Fibroblast of skin of scalp (primary cell): ENCODE measurements at places on chromosomes 1 and 21.

DNA sequence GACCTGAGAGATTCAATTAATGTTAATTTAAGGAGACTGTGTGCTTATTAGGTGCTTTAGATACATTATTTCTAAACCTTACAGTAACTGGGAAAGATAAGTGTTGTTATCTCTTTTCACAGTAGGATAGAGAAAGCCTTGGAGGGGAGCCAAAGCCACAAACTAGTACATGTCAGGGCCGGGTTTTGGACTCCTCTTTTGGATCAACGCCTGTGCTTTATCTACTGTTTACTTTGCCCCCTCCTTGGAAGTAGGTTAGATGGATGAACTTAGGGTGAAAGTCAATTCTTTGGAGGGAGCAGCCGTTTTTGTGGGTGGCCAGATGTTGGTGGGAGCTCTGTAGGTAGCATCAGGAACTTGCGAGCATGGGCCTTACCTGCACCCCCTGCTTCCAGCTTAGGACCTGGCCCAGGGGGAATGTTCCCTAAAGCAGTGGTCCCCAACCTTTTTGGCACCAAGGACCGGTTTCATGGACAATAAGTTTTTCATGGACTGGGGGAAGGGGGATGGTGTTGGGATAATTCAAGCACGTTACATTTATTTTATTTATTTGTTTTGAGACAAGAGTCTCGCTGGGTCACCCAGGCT lies 1.7 kb downstream of the HHAT start:
- DNase-seq: peak; percentile 31

GRCh38 chr1:206116191-206116872 lies 856 bp downstream of the AVPR1B start:
- no peak for DNase-seq

DNA sequence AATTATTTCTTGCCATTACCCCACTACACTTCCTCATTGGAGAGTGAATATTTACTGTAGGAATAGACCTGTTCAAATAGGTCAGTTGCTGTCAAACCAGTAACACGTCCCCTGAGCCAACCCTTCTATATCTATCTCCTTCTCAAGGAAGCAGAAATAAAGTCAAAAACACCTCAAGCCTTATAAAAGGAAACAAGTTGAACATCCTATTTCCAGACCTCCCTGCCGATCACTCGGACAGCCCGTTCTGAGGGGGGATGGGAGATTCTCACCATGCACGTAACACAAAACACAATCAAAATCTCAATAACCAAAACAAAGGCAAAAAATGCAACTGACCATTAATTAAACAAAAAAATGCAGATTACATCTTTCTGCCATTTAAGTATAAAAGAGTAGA lies 121.5 kb upstream of the KRTAP19-8 start:
- DNase-seq: no peak

DNA sequence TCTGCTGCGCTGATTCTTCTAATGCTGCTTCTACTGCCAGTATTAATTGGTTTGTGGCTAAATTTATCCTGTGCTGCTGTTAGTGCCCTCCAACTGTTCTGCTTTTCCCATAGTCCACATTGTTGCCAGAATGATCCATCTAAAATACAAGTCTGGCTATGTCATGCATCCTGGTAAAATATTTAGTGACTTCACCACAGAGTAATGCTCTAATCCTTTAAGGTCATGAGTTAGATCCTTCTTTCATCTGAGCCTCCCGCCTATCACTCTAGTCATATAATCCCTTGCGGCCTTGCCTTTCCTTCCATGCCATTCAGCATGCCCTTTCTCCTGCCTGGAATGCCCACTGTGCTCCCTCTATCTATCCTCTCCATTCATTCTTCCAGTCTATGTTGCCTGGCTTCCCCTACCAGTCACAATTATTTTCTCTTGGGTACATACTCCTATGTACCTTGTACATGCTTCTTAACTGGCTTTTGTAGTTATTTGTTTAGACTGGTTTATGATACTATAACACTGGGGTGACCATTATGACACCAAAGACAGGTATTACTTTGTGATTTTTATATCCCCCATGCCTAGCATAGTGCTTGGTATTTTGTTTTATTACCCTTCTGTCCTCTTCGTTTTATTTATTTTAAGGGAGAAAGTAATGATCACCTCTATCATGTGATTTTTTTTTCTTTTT lies 144.0 kb downstream of the MAGI3 start:
- peak; percentile 95 for DNase-seq

DNA sequence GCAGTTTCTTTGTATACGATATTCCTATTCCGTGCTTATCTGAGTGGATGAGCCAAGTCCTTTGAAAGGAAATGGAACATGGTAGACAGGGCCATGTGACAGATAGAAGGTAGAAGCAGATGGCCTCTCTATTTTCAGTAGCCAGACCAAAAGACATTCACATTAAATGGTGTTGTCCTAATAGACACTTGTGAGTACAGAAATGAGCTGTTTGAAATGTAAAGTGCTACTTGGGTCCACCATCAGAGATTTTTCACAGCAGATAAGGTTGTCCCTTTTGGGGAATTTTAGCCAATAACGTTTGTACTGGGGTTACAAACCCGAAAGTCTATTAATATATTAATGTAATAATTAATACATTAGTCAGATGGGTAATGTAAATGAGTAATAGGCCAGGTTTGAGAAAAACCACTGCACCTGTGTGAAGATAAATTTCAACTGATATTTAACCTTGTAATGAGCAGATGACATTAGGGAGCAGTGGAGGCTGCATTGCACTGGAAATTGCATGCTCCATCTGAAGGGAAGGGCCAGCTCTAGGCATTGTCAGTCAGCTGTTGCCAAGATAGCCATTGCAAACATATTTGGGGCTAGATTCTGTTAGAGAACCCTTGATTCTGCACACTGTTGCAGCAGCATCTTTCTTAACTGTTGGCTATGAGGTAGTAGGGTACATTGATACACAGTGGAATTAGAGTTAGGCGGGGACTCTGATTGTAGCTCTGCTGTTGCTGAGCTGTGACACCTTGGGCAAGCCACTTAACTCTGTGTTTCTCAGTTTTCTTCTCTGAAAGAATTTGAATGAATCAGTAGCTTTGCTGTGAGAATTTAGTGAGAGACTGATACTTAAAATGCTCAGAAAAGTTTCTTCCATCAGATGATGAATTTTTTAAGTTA lies 43.8 kb downstream of the FGGY start:
- DNase-seq: no peak

DNA sequence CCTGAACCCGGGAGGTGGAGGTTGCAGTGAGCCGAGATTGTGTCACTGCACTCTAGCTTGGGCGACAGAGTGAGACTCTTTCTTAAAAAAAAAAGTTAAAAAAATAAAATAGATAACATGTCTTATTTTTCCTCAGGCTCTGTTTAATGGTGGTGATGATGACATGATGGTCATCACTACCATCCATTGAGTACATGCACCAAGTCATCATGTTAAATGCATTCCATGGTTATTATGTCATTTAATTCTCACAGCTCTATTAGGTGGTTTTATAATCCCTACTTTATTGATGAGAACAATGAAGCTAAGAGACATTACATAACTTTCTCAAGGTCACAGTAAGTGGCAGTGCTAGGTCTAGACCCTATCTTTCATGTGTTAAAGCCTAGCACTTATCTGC lies 34.4 kb upstream of the MAB21L3 start:
- DNase-seq: peak; percentile 34

DNA sequence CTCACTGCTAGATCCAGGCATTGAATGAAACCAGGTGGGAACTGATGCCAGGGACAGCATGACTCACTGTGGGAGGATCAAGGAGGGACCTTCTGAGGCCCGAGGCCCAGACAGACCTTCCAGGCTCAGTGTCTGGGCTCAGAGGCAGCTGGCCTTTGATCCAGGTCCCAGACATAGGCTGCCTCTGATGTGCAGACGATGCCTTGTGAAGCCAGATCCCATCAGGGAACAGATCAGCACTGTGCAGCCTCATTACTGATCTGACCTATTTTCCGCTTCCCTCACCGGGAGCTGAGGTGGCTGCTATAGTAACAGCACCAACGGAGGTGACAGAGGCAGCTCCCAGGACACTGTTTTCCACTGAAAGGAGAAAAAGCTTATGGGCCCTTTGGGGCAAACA lies 399.5 kb downstream of the MATN1 start:
- no peak for DNase-seq

DNA sequence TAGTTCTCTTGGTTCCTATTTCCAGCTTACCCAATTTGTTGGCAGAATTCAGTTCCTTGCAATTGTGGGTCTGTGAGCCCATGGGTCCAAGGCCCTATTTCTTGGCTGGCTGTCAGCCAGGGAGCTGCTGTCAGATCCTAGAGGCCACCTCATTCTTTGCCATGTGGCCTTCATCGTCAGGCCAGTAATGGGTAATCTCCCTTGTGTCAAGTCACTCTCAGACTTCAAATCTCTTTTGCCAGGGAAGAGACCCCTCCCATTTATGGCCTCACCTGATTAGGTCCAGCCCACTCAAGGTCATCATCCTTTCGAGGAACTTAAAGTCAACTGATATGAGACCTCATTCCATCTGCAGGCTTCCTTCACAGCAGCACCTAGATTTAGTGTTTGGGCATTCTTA lies 17.9 kb downstream of the OBSCN start:
- DNase-seq: no peak

GRCh38 chr1:209241487-209241886 lies 342.0 kb upstream of the CAMK1G start:
- DNase-seq: peak; percentile 28

DNA sequence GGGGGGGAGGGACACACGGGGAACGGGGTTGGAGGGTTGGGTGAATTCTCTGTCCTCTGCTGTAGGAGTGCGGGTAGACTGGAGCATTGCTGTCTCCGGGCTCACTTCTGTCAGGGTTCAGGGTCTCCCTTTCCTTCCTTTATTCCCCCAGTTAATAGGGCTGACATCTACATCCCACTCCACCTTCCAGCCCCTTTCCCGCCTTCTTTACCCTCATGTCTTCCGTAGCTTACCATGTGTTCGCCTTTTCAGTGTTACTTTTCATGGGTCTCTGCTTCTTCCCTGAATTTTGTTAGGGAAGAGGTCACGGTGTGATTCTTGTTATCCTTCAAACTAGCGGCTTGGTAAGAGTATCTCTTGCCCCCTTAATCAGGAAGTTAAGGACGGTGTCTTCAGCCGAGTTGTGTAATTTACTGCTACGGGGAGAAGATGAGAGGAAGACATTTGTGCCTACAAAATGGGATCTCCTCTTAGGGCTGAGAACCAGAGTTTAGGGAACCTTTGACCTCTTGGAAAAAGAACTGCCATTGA lies 917 bp downstream of the RAP1A start:
- DNase-seq: no peak

DNA sequence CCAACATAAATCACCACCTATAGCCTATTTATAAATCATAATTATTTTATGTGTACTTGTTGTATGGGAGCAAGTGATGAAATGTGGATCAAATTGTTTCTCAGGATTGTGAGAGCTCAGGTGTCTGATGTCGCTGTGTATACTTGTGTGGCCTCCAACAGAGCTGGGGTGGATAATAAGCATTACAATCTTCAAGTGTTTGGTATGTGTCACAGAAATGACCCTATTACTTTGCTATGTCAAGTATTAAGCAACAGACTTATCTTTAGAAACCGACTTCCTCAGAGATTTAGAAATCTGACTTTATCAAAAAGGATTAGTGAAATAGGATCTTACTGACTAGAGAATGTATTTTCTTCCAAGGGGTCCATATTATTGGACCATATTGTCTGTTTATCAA lies 280.9 kb downstream of the TPR start:
- DNase-seq: peak; percentile 58

GRCh38 chr1:192747943-192748342 lies 60.9 kb upstream of the RGS2 start:
- peak; percentile 17 for DNase-seq

GRCh38 chr1:47510282-47510811 lies 72.5 kb downstream of the FOXD2 start:
- DNase-seq: no peak

GRCh38 chr1:168920456-168921094 lies 185.9 kb upstream of the ATP1B1 start:
- no peak for DNase-seq

DNA sequence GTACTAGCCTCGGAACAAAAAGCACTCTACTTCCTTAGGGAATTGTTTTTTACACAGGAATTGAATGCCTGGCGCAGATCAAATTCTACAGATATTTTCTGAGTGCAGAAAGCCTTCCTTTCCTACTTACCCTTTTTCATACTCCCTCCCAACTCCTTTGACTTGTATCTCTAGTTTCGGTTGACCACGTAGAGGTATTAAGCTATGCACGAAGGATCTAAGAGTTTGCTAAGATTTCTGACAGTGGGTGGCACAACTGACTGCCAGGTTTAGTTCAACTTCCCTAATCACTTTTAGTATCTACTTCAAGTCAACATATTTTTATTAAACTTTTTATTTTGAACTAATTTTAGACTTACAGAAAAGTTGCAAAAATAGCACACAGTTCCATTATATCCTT lies 5.0 kb downstream of the TOR1AIP2 start:
- DNase-seq: no peak

DNA sequence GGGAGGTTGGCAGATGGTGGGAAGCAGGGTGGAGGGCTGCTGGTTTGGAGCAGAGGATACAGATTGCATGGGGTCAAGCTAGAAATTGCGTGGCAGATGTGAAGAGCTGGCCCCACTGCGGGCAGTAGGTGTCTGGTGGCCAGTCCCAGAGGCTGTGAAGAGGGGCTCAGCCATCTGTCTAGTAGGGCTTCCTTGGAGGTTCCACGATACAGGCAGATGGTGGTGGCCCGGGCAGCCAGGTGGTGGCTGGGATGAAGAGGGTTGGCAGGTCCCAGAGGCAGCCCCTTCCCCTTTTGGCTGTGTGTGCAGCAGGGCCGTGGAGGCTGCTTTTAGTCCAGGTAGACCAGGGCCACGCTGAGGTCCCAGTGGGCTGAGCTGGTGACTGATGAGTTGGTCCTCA lies 16.6 kb downstream of the PSEN2 start:
- no peak for DNase-seq

DNA sequence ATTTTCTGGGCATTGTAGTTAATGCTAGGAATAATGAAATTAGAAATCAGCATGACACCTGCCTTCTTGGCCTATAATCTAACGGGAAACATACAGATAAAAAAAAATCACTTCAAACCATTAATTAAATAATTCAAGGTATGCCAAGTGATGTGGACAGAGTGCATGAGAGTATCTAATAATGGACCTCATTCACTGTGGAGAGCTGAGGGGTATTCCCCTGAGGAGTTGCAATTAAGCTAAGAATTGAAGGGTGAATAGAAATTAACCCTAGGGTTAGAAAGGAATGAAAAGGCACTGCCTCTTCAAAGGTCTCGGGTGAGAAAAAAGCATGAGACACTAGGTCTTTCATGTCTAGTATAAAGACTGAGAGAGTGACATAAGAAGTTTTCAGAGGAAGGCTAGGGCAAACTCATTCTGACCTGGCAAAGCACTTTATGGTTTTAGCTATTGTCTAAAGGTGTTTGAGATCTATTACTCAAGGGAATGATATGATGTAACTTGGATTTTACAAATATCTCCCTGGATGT lies 466.1 kb downstream of the KCNT2 start:
- no peak for DNase-seq
